ENCODE measurements at places on chromosomes 4 and X. TPM values are rescaled to one million over a fixed set of nuclear protein-coding genes. Genes with fewer than 3 reads are reported as not detected.

GRCh38 chrX:30971774-30972603, 82.9 kb upstream of the TAB3 start:
- DNase-seq = peak; percentile 38

Gene ERCC6L
- total RNA-seq = 9.7 TPM

Gene CTAG2
- total RNA-seq = not detected

DNA sequence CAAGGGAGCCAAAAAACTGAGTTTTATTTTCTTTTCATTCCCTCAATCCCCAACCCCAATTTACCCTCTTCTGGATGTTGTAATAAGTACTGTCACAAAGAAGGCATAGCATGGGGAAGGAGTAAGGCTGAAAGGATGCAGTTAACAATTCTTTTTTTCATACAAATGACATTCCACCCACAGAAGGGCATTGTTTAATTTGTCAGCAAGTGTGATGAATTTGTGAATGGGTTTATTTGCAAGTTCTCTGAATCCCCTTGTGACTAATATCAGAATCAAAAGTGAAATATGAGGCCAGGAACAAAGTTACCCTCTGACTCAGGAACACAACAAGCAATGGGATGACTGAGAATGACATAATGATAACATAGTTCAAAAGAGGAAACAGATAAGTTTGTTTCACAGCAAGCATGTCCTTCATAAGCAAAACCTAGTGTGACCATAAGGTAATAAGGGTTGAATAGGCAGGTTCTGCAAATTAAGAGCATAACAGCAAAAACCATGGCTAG, 2.1 kb downstream of the GEMIN8 start:
- DNase-seq = no peak

- DNase-seq = peak; percentile 71
Observed at GRCh38 chr4:140635606-140636005, 66.8 kb upstream of the UCP1 start.

GRCh38 chr4:20318001-20318908, 66.5 kb downstream of the SLIT2 start:
- no peak for DNase-seq

DNA sequence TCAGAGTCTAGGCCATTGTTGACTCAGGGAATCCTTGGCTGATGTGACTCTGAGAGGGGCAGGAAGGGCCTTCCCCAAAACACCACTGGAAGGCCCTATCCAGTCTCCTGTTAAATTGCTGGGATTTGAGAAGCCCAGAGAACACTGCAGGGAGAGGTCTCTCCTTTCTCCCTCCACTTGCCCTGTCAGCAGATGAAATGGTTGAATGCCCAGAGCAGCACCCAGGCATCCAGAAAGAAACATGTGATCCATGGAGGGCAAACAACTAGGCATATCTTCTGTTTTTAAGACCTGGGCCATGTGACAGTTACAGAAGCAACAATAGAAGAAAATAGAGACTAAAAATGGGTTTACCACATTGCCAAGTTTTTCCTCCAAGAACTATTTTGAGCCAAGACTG, 291.1 kb downstream of the QDPR start:
- no peak for DNase-seq

DNA sequence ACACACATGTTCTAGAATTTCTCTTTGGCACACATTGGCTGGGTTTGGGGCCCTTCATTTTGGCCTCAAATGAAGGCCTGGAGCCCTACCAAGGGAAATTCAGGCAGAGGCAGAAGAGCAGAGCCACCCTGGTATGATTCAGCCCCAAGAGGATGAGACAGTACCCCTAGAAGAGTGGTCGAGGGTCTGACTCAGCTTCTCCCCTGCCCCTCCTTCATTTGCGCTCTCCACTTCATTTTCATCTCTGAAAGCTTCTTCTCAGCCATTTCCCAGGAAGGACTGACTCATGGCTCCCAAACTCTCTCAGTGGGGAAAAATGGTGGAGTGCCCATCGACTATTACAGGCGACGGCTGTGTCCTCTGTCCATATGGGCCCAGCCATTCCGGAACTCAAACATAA, 43.5 kb downstream of the MAMLD1 start:
- DNase-seq = no peak

DNA sequence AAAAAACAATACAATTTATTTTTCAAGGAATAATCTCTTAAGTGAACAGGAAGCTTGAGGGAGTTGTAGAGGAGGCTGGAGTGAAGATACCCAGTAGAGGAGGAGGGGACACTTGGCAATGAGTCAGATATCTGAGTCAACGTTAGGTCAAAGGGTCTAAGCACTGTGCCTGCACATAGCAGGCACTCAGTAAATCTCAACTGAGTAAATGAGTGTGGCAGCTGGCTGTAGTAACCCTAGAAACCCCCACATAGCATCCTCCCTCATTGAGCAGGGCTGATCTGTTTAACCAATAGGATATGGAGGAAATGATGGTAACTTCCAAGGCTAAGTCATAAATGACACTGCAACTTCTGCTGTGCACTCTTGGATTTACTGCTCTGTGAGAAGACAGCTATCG, 186.0 kb upstream of the FAM241A start:
- DNase-seq = no peak

Gene CFAP299
- not detected for total RNA-seq

DNA sequence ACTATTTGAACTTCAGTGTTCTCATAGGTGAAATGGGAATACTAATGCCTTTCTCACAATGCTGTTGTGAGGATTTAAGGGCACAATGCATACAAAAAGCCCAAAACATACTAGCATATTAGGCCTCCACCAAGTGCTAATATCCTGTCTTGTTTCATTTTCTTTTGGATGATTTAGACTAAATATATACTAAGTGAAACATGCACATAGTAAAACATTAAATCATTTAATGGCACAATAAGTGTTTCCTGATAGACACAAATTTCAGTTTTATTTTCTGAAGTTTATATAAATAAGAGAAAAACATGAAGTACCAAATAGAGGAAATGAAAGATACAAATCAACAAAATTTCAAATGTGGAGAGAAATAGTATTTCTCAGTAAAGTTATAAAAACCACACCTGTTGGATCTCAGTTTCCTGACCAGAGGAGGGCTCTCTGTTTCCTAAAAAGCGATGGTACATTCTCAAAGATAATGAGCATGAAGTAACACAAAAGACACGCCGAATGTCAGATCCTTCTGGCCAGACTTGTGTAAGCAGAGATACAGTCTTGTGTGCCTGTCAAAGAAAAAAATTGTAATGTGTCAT, 25.1 kb downstream of the DDX60 start:
- DNase-seq = no peak

DNA sequence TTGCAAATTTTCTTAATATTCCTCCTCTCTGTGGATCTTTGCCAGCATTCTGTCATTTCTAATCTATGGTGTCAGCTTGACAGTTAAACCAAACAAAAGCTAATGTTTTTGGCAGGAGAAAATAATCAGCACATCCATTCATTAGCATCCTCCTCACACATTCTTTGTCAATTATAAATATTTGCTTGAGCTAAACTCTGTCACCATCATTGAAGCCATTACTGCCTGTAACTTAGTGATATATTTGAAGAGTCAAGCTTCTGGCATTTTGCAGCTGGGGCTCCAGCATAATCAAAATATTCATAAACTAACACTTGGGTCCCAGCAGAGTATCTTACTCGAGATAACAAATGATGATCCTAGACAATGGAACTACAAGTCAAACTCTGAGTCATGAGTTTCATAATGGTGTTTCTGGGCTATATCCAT, 126.1 kb downstream of the EIF4E start:
- peak; percentile 14 for DNase-seq

Gene ETDB
- total RNA-seq = not detected

Gene GYG2
- 44.0 TPM for total RNA-seq

Gene PDCL2
- not detected for total RNA-seq

GRCh38 chrX:49003696-49004095, 1.6 kb upstream of the GRIPAP1 start:
- no peak for DNase-seq

DNA sequence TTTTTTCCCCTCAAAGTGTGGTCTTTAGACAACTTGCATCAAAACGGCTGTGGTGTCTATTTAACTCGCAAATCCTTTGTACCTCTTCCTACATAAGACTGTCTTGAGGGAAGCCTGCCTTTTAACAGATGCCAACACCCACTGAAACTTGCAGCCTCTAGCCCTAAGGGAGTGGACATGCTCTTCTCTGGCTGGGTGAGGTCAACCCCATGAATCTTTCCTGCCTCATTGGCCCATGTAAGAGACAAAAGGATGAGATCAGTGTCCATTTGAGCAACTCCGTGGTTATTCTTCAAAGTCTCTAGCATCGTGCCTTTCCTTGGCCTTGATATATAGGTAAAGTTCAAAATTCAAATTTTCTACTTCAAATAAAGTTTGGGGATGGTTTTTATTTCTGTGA, 134.7 kb downstream of the SHROOM3 start:
- DNase-seq = no peak

- no peak for DNase-seq
Observed at GRCh38 chr4:7758476-7758875, 181.2 kb downstream of the AFAP1 start.

DNA sequence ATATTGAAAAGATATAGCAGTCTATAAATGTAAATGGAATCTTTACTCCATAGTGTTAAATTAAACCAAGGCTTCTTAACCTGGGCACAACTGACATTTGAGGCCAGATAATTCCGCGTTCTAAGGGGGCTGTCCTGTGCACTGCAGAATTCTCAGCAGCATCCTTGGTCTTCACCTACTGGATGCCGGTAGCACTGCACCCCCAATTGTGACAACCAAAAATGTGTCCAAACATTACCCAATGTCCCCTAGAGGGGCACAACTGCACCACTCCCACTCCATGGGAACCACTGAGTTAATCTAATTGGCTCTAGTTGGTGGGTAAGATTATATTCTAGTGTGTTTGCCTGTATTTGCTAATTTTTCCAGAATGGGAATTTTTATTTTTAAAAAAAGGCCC, 16.6 kb downstream of the AP1S2 start:
- peak; percentile 7 for DNase-seq

GRCh38 chr4:26474551-26474950, 15.7 kb downstream of the CCKAR start:
- DNase-seq = no peak

GRCh38 chrX:103704863-103705262, 5.8 kb upstream of the TMEM31 start:
- no peak for DNase-seq

GRCh38 chr4:151094290-151094751, 5.1 kb upstream of the RPS3A start:
- DNase-seq = no peak

Gene ITGB1BP2
- total RNA-seq = 4.2 TPM

Gene NHS
- 2.5 TPM for total RNA-seq

DNA sequence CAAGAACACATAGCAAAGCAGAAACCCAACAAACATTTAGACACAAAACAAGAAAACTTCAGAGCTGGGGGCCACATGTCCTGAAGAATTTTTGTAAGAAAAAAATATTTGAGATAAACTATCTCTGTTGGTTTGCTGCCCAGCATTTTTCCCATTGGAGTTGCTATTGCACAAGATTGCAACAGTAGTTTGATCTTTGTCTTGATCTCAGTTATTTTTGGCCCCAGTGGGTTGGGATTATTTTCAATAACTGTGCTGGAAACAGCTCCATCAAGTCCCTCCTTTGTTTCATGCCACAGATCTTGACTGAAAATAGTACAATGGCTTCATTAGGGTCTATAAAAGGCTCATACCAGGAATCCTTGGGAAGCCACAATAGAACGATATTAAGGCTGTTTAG, 103.8 kb upstream of the RAI2 start:
- DNase-seq = no peak

DNA sequence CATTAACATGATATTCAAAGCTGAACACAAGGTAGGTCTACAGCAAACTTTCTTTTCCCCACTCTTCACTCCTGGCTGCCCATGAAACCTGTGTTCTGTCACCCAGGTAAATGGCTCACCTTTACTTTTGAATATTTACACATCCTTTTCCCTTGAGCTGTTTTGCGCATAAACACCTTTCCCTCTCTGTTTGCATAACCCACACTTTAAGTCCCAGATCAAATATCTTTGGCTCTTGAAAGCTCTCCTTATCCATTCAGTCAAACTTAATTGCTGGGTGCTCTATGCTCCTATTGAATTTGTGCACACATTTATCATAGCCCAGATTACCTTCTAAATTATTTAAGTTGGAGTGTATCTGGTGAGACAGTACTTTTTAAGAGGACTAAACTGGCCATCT, 51.7 kb upstream of the ATP8A1 start:
- no peak for DNase-seq

DNA sequence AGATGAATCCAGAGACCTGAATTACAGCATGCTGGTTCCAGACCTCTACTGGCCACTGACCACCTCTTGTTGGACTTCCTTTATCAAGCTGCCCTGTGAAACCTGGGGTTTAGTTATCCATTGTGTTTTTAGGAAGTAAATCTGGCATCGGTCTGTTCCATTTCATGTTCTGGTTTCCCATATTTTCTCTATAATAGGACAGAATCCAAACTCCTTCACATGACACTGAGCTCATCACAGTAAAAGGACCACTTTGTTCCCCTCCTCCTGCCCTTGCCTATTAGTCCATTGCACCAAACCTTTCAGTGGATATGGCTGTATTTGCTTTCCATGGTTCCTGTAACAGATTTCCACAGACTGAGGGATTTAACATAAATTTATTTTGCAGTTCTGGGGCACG, 4.0 kb downstream of the MFAP3L start:
- no peak for DNase-seq

- DNase-seq = no peak
Observed at GRCh38 chrX:36310136-36310535, 390.6 kb downstream of the CFAP47 start.

DNA sequence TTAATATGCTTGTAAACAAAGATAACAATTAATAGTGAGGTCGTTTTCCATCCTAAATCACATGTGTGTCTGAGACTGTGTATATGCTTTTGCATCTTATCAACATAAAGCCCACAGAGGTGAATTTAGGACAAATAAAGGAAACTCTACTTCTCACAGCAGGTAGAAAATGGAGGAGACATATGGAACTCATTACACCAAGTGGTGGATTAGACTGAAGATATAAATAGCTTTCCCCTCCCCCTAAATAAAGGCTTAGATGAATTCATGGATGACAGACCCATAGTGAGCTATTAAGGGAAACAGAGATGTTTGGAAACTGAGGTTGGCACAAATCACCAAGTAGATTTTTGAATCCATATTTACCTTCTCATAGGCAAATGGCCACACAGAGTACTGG, 79.7 kb downstream of the GRIA3 start:
- no peak for DNase-seq

- DNase-seq = no peak
Observed at GRCh38 chr4:39516407-39516966, 10.8 kb downstream of the UGDH start.

Gene SMIM10L2A
- total RNA-seq = 2.1 TPM

GRCh38 chr4:18935659-18936345, 914.2 kb upstream of the LCORL start:
- no peak for DNase-seq

Gene CTSO
- total RNA-seq = 2.3 TPM

GRCh38 chr4:89616382-89616781, 220.6 kb downstream of the SNCA start:
- DNase-seq = no peak

- DNase-seq = no peak
Observed at GRCh38 chr4:87651941-87652340, 1.9 kb downstream of the DMP1 start.

Gene FRYL
- total RNA-seq = 27.4 TPM

GRCh38 chr4:4667622-4668081, 125.8 kb upstream of the STX18 start:
- DNase-seq = peak; percentile 49

Gene USP27X
- 13.5 TPM for total RNA-seq

- DNase-seq = no peak
Observed at GRCh38 chr4:169412046-169412445, 141.3 kb upstream of the SH3RF1 start.

Gene VSIG1
- total RNA-seq = not detected

GRCh38 chrX:43629229-43629628, 26.9 kb upstream of the MAOA start:
- DNase-seq = no peak
